ENCODE measurements at places on chromosomes 13 and 19. TPM values are rescaled to one million over a fixed set of nuclear protein-coding genes. Genes with fewer than 3 reads are reported as not detected.

The PODNL1 gene
- 2.1 TPM for total RNA-seq

DNA sequence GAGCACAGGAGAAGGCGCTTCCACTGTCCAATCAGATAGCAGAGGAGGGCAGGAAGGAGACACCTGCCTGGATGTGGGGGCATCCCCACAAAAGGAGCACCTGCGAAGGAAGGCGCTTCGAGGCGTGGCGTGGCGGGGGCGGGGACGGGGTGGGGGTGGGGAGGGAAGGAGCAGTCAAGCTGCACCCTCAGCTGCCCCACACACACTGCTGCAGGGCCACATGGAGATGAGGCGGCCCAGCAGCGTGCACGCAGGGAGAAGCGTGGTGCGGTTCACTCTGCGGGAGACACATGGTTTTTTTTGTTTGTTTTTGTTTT, 21.4 kb downstream of the ANKRD27 start:
- no peak for DNase-seq

The GRIK5 gene
- 15.4 TPM for total RNA-seq

DNA sequence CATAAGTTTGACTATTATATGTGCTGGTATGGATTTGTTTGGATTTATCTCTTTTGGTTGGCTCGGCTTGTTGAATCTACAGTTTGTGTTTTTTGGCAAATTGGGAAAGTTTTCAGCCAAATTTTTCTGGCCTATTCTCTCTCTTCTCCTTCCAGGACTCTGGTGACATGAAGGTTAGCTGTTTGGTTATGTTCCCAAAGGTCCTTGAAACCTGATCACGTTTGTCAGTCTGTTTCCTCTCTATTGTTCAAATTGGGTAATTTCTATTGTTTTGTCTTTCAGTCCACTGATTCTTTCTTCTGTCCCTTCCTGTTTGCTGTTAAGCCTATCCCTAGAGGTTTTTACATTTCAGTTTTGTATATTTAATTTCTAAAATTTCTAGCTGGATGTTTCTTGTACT, 81.5 kb upstream of the SHISA2 start:
- no peak for DNase-seq

- DNase-seq: peak; percentile 88
Observed at GRCh38 chr13:35729926-35730627, 253.6 kb upstream of the MAB21L1 start.

DNA sequence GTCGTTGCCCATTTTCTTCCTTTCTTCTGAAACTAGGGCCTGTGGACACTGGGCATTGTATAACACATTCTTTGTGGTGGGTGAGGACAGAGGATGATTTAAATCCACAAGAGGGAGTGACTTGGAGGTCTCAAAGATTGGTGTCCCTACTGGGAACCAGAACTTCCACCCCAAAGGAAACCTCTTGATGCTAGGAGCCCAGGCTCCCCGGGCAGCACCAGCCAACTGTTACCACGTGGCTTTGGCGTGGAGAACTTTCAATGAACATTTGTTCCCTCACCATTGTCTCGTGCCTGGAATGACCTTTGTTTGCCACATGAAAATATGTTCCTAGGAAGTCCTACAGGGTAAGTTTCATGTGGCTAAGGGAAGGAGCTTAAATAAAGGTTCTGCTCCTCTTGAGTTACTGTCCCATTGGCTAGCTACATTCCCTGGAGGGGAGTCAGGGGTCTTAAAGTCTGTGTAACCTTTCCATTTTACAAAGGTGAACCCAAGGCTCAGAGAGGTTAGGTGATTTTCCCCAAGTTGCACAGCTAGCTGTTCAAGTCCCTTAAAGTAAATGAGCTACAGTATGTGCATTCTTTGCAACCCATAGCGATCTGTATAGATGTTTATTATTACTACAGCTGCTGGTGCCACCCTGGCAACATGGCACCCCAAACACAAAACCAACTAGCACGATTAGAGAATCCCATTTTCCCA, 5.0 kb upstream of the CDX2 start:
- no peak for DNase-seq

- DNase-seq: no peak
Observed at GRCh38 chr13:68009546-68009945, 779.4 kb upstream of the PCDH9 start.

GRCh38 chr19:22606212-22606553, 27.9 kb upstream of the ZNF492 start:
- no peak for DNase-seq

Data from right cardiac atrium (tissue), 5 donors.